Amniotic stem cell (primary cell): ENCODE measurements at places on chromosomes 3 and 15.

DNA sequence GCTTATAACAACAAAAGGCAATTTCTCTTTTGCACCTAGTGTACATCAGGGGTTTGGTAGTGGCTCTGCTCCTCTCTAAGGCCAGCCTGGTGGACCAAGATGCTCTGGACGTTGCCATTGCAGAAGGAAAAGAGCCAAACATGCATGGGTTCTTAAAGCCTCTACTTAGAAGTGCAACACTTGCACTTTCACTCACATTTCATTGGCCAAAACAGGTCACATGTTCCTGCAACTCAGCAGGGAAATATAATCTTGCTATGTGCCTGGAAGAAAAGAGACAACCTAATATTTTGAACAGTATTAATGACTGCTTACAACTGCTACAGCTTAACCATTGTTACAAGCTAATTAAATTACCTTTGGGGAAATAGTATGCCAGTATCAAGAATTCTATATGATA lies 182.9 kb downstream of the IL5RA start:
- no peak for DNase-seq

DNA sequence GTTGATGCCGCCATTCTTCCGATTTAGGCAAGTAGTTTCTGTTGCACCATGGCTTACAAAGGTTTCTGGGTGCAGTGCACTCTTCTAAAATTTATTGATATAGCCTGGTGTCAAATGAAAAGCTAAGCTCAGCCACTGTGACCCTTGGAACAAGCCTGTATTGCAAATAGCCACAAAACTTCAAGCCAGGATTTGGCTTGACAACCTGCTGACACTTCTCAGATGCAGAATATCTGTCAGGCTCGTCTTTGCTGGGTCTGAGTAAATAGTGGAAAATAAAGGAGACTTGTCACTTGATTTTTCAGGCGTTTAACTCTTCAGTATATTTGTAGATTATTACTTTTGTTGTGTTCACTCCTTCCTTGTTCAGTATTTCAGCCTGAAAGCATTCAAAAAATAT lies 871.8 kb downstream of the OTOL1 start:
- DNase-seq = no peak

DNA sequence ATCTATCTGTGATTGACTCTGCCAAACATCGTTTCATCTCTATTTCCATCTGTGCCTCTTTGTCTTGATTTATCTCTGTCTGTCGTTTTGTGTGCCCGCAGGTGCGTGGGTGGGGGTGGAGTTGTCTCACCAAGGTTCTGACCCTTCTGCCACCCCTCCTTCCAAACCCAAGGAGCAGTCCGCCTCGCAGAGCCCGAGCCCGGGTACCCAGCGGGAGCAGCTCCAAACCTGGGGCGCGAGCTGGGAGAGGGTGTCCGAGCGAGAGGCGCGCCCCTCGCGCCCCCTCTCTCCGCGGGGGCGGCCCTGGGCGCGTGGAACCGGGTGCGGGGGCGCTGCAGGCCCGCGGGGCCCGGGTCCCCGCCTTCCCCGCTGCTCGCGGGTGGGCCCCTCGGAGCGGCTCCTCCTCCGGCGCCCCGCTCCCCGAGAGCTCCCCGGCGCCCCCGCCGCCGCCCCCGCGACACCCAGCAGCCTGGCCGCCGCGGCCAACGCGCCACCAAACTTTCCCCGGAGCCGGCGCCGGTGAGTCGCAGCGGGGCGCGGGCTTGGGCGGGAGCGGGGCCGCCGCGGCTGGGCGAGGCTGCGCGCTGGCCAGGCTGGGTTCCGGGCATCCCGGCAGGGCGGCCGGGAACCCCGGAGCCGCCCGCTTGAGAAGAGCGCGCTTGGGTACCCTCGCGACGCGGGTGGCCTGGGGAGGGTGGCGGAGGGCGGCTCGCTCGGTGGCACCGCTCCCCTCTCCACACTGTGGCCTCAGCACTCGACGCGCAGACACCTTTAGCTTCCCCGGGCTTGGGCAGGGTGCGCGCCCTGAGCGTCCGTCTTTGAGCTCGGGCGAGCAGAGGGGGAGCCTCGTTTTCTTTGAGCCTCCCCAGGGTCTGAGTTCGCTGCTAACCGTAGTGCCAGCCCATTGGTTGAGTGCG lies at the start of gene HRH1:
Gene HRH1, plus strand, starts transcription at position 458 of the 917 bp plus-strand sequence. CDS start 104,545 bp downstream, outside the sequence.
- no peak for DNase-seq

- no peak for DNase-seq
Observed at GRCh38 chr3:125120379-125121122, 64.8 kb upstream of the HEG1 start.

DNA sequence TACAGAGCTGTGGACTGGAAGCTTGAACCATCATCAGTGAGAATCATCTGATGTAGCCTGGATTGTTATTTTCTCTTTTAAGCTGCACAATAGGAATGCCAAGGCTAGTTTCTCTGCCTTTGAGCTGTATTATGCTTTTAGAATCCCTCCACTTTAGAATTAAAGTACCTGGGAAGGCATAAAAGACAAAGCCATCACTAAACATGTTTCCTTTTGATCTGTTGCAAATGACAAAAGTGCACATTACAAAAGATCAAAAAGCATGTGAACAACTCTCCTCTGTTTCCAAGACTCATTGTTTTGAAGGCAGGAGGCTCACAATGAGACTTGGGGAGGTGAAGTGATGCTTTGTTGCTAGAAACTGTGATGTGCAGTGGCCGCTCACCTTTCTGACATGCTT lies 51.8 kb downstream of the LARS2 start:
- no peak for DNase-seq

DNA sequence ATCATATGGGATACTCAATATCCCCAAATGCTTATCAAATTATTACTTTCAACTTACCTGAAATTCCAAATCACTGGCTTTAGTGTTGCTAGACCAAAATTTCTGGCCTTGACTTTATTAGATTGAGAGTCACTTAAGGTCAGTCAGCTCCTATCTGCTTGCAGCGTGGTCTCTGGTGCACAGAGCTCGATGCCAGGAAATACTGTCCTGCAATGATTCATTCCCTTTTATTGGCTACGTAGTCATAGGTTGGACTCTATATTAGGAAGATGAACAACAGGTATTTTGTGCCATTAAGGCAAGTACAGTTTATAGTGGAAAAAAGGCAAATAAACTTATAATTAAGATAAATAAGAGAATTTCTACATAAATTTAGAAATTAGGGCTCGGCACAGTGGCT lies 378.6 kb upstream of the MCTP2 start:
- no peak for DNase-seq

GRCh38 chr3:188310270-188310710 lies 156.3 kb downstream of the LPP start:
- DNase-seq = no peak

GRCh38 chr3:14802381-14802731 lies 16.4 kb upstream of the FGD5 start:
- DNase-seq = no peak

GRCh38 chr3:196096382-196096953 lies 14.6 kb upstream of the TFRC start:
- no peak for DNase-seq

DNA sequence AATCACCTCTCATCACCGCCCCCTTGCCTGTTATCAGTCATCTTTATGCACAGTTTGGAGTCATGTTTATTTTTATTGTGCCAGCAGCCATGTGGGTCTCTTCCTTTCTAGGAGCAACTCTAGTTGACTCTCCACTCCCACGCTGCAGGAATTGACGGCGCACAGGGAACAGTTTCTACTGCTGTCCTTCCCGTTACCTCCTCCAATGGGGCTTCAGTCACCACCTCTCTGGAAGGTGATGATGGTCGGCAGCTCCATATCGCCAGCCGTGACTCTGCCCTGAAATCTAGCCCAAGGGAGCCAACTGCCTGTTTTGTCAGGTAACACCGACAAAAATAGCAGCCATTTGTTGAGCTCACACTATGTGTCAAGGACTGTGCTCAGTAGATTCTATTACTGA lies 35.6 kb upstream of the FAM107A start:
- no peak for DNase-seq

GRCh38 chr3:127899200-127899599 lies 15.8 kb upstream of the KBTBD12 start:
- no peak for DNase-seq

- no peak for DNase-seq
Observed at GRCh38 chr3:47617086-47618010, 38.7 kb upstream of the CSPG5 start.

- no peak for DNase-seq
Observed at GRCh38 chr3:25433868-25434267, 5.8 kb downstream of the RARB start.

GRCh38 chr3:167520266-167521005 lies 46.6 kb upstream of the SERPINI2 start:
- DNase-seq = no peak
